Endothelial cell of coronary artery (primary cell): ENCODE measurements at places on chromosomes 16 and 17. TPM values are rescaled to one million over a fixed set of nuclear protein-coding genes. Genes with fewer than 3 reads are reported as not detected.

CCT6B gene
- total RNA-seq, result 0.38 and 0.90 TPM in 2 replicates

MT1G gene
- total RNA-seq, result not detected in 2 replicates

CACNG5 gene
- not detected in 2 replicates for total RNA-seq

PLSCR3 gene
- total RNA-seq, result 16.8 and 23.6 TPM in 2 replicates

TIMP2 gene
- 31.5 and 56.5 TPM in 2 replicates for total RNA-seq

MBTD1 gene
- 11.5 and 15.2 TPM in 2 replicates for total RNA-seq

GLIS2 gene
- total RNA-seq, result 0.99 and 1.8 TPM in 2 replicates

SEC14L5 gene
- total RNA-seq, result not detected in 2 replicates

PRAC2 gene
- not detected in 2 replicates for total RNA-seq

LGALS9C gene
- not detected in 2 replicates for total RNA-seq
